ENCODE measurements at places on chromosomes 11 and 22.

DNA sequence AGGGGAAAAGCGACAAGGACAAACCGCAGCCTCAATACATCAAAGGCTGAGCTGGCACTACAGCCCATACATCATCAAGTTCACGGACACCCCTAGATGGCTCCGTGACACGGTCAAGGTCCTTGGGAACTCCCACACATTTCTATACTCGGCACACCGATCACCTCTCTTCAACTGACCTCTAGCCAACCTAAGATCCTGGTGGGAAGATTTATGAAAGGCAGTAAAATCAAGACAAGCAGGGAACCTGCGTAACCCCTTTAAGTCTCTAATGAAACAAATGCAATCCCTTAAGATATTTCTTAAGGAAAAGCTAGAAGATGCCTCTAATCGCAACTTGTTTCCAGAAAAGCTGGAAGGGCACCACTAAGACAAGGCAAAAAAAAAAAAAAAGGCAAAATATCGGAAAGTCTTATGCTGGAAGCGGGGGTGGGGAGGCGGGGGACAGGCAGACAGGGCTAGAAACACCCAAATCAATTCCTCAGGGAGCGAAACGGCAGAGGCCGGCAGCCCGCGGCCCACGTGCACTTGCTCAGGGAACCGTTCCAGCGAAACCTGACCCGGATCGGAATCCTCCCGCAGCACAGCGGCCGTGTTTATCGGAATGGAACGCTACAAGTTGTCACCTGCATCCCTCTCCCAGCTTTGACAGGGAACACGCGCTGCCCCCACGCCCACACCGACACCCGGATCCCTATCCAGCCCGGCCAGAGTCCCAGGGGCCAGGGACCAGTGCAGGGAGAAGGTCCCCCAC lies 1.4 kb downstream of the ARHGAP20 start:
- DNase-seq = peak; percentile 20

- no peak for DNase-seq
Observed at GRCh38 chr22:43722444-43722843, 89.7 kb downstream of the EFCAB6 start.

- peak; percentile 60 for DNase-seq
Observed at GRCh38 chr11:120608760-120609211, 97.2 kb downstream of the GRIK4 start.

- DNase-seq = no peak
Observed at GRCh38 chr11:10558288-10558687, 10.2 kb downstream of the LYVE1 start.

DNA sequence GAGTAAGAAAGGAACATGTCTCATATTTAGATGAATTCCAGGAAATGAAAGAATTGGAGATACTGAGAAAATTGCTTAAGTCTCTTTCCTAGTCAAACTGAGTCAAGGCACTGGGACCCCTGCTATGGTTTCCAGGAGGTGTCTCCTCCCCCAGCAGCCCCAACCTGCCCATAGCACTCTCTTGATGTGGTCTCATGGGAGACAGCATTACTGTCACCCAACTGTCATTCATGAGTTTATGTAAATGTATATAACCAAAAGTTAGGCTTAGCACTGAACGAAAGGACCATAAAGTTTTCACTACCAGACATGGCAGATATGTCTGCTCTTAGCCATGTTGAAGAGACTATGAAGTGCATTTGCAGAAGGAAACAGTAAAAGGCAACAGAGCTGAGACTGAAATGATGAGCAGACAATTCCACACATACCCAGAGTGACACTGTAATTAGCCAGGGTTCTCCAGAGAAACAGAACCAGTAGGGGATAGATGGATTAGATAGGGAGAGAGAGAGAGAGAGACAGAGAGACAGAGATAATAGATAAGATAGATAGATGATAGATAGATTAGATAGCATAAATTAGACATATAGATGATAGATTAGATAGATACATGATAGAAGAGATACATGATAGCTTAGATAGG lies 328.1 kb downstream of the BRD1 start:
- no peak for DNase-seq

- DNase-seq = no peak
Observed at GRCh38 chr11:7874056-7874455, 57.0 kb downstream of the OR10A6 start.

DNA sequence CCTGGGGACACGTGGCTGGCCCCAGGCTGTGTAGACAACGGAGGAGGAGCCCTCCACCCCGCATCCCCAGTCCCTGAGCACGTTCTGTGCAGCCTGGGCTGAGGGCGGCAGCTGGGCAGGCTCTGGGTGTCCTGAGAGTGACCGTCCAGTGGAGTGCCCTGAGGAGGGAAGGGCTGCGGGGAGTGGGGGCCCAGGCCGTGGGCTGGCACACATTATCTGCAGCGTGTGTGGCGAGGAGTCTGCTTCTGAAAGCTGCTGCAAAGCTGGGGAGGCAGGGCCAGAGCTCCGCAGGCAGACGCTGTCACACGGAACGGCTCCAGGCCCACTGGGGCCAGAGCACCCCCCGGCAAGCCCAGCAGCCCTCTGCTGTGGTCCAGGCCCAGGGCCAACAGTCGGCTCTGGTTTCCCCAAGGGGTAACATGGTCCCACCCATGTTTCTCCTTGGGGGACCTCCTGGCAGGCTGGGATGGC lies 835 bp upstream of the ANO9 start:
- DNase-seq = no peak

- DNase-seq = no peak
Observed at GRCh38 chr11:121368364-121369240, 76.0 kb downstream of the SC5D start.

GRCh38 chr22:40898850-40899357 lies 37.0 kb upstream of the DNAJB7 start:
- DNase-seq = peak; percentile 76

DNA sequence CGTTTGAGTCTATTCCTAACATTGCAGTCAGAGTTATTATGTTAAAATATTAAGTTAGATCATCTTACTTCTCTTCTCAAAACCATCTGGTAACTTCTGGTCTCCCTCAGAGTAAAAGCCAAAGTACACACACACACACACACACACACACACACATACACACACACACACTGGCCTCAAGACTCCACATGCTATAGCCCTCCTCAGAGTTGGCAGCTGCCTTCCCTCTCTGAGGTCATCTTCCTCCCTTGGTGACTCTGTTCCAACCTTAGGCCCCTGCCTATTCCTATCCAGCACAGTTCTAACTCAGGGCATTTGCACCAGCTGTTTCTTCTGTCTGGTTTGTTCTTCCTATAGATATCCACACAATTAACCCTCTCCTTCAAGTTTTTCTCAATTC lies 272.0 kb upstream of the SESN3 start:
- DNase-seq = peak; percentile 22

DNA sequence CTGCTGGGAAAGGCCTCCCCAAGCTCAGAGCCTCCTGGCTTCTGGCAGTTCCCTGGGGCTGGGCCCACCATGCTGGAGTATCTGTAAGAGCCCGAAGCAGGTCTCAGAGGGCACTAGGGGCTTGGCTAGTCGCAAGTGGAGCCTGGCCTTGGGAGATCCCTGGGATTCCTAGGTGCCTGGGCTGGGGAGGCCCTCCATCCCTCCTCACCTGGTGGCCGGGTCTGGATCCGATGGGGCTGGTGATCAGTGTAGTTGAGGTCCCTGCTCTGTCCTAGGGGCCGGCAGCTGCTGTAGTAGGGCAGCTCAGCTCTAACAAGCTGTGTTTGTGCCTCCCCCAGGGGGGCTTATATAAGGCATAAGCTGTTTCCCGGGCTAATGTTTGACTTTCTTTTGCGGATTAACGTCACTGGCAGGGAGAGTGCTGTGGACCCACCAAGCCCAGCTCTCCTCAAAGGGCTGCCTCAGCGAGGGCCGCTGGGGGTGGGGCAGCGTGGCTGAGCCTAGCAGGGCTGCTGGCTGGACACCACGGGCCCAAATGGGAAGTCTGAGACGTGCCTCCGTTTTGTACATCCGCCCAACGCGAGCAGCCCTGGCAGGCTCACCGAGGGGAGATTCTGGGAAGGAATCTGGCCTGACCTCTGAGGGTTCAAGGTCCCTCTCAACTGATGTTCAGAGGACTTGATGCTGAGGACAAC lies at the start of gene SLC22A8:
TSS of gene SLC22A8 (minus strand) at position 321 of the 695 bp plus-strand sequence. CDS start 883 bp downstream, outside the sequence.
- DNase-seq = no peak

DNA sequence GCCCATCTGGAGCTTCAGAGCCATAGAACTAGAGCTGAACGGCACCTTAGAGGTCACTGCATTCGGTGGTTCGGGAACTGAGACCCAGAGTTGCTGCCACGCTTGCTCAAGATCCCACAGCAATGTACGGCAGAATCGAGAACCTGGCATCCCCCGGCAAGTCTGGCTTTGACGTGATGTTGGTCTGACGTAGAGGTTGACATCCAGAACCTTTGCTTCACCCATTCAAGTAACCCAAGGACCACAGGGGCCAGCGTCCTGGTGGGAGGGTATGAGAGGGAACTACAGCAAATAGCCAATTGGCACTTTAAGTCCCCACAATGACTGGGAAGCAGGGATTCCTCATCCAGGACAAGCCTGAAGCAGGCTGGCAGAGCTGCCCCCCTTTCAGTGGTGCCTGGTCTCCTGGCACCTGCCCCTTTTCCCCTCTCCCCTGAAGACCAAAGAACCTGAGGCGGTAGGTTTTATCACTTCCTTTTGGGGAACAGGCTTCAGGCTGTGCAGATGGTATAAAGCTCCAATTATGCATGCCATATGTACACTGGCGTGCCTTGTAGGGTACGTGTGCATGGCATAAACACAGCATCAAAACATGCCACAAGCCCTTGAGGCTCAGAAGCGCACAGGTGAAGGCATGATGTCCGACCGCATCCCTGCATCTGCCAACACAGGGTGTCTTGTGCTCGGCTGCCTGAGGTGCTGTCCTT lies 15.3 kb upstream of the TEF start:
- no peak for DNase-seq

DNA sequence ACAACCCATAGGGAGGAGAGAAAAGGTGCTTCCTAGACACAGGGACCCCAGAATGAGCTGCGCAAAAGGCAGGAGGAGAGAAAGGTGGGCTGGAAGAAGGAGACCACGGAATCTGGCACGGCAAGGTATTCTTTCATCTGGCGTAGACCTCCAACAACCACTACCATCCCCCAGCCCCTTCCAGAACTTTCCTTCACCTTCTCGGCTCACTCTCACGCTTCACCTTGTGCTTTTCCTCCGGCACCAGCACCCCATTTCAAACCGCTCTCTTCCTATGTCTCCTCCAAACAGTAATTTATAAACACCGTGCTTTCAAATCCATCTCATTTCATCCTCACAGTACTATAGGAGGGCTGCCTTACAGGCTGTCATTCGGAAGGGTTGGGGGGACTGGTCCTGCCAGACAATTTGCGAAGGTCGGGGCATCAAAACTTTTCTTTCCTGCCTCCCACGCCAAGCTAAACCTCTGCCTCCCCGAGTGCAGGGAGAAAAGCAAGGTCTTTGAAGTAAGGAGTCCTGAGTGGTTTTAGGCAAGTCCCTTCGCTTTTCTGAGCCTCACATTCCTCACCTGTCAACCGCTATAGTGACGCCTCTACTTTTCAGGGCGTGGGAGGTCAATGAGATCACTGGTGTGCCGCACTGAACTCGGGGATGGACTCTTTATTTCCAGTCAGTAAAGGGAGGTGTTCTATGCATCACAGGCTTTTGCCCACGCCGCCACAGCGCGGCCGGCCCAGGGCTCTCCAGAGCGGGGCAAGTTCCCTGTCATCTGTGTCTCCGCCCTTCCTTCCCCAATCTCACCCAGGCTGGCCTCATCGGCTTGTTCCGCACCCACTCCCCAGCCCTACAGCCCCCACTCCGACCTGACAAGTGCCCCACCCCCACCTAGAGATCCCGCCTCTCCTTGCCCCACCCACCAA lies 800 bp downstream of the KCTD21 start:
- peak; percentile 53 for DNase-seq

DNA sequence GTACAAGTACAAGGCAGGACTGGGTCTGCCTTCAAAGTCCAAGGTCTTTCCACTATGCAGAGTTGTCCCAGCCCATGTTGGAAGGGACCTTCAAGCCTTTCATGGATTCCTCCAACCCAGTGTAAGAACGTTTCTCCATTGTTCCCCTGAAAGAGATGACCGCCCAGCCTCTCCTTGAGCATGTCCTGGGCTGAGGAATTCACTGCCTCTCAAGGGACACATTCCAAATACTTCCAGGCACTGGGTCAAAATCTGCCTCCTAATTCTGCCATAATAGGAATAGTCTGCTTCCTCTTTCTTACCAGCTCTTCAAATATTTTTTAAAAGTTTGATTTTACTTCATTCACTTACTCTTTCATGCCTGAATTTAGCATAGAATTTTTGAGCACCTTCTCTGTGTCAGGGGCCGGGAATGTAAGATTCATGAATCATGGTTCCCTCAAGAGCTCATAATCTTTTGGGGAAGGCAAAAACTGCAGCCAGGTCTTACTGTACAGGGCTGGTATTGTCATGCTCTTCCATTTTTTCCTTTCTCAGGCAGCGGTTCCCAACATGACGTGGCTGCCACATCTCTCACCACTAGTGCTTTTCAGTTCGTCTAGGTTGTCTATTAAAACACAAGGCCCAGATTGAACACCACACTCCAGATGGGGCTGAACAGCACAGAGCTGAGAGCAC lies 143.3 kb upstream of the TBCEL start:
- DNase-seq = peak; percentile 21

DNA sequence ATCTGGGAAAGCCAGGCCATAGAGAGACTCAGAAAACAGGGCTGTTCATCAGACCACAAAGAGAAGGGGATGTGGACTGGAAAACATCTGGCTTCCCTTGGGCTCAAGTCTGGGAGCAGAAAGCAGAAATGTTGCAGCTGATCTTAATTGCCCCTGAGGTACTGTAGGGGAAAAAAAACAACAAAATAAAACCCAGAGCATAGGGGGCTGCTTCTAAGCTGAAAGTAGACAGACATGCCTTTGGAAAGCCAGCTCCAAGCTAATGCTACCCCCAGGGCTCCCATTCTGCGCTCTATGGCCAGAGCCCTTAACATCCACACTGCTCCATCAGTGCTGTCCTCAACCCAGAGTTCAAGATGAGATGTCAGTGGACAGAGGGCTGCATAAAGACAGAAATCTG lies 2.0 kb upstream of the PACSIN3 start:
- no peak for DNase-seq

DNA sequence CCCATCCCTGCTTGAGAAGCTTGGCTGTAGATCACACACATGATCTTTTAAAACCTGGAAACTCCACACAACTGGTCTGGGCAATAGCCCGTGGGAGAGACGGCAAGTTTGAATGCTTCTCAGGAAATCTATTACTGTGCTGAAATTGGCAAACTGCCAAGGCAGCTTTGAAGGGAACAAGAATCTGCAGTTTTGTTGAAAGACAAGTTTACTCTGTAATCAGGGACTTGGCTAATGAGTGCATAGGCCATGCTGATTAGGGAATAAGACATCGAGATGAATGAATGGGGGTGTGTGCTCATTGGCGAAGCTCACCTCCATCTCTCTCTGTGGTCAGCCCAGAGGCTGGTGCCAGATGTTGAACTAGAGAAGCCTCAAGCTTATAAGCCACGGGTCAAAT lies 218.8 kb downstream of the HIPK3 start:
- DNase-seq = peak; percentile 38

DNA sequence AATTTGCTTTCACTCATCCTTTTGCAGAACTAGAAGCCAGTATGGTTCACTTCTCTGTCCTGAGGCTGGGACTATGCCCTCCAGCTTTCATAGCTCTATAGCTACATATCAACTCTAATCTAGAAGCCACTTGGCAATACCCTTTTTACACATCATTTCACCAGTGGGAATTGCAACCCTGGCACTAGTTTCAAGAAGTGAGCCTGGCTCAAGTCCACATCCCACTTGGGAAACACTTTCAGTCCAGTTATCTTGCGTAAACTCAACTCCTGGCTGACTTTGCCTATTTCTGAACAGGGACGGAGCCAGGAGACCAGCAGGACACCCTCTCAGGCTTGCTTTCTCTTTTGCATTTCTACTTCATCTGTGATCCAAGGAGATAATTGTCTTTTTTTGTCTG lies 19.9 kb upstream of the FAT3 start:
- DNase-seq = no peak
